RKO (cell line): ENCODE measurements at places on chromosomes 3 and 15.

DNA sequence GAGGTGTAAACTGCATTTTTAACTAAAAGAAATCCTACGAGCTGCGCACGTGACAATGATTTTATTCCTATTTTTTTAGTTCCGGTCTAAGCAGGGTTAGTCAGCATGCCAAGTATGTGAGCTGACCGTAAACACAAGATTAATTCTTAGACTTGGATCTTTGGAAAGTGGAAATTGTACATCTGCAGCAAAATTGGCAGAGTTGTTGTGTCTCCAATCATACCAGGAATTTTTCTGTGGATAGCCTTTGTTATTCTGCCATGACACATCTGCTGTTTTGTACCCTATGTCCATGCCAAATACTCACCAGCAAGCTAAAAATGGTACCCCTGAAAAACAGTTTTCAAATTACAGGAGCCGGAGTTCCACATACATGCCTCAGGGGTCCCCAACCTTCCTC lies 562.5 kb downstream of the UNC13C start:
- DNase-seq, result no peak

DNA sequence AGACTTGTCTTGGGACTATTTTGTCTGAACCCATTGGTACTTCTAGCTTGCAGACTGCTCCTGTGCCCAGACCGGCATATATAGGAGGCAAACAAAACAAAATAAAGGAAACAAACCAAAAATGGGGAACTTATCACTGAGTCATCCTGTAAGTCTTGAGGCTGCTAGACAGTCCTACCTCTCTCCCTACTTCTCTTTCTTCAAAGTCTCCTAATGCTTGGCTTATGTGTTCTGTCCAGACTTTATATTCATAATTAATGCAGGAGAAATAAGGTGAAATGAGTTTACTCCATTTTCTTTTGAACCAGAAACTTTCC lies 266.2 kb downstream of the ZNF385D start:
- DNase-seq, result no peak

DNA sequence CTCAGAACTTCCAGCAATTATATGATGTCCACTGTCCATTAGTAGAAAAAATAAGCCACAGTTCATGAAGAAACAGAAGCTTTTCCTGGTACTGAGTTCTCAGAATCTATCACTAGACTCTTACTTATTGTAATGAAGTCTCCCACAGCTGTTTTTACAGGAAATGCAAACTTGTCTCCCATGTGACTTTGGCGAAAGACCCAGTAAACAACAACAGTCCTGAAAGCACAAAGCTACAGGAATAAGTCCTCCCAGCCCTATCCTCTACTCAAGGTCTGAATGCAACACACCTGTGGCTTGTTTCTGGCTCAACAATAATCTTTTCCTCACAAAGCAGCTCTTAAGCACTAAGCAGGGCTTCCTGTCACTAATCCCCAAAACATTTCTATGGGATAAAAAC lies 55.9 kb downstream of the EOMES start:
- DNase-seq, result no peak

DNA sequence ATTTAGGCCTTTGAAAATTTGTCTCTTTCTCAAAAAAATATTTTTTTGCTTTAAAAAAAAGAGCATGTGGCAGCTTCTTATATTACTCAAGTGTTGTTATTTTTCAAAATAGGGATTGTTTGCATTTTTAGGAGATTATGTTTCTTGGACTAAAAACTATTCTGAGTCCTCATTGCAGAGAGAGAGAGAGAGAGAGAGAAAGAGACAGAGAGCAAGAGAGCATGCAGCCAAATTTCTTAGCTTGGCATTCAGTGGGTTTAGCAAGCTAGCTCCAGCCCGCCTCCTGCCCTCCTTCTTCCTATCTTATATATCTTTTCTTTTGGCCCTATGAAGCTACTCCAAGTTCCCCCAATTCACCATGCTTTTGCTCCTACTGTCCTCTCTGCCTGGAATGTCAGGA lies 55.7 kb downstream of the CEMIP start:
- DNase-seq, result no peak

GRCh38 chr3:155727836-155728235 lies 17.0 kb downstream of the PLCH1 start:
- no peak for DNase-seq

- no peak for DNase-seq
Measured at GRCh38 chr15:75884041-75884440, 19.6 kb upstream of the FBXO22 start.

GRCh38 chr15:38514601-38515000 lies 50.0 kb downstream of the RASGRP1 start:
- DNase-seq, result no peak

GRCh38 chr15:72037321-72037720 lies 80.6 kb downstream of the MYO9A start:
- DNase-seq, result no peak

- DNase-seq, result peak; percentile 11
Measured at GRCh38 chr3:32105291-32106131, 909 bp upstream of the GPD1L start.

DNA sequence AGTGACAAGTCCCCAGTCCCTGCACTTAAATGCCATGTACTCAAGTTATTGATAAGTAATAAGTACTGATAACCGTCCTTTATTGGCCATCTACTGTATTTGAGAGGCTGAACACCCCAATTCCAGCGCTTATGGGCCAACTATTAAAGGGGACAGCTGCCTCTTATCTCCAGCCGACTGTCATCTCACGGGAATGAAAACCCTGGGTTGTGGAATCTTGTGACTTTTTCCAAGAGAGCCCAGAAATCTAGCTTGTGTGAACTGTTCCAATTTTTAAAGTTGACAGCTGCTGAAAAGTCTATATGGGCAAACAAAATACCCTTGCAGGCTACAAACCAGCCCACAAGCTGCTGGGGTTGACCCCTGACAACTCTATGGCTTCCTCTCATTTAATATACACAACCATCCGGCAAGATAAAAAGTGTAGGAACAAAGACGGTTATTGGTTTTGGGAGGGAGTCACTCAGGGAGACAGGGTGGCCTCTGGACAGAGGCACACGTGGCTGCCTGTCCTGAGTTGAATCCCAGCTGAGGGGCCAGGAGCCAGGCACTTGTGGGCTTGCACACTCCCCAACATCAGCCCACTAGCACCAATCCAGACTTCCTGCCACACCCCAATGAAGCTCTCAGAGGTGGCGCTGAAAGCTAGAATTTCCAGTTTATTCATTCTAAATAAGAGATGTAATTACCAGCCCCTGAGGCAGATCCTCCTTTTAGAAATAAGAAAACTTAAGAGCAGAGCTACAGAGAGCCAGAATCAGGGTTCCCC lies 16.2 kb downstream of the SPSB4 start:
- DNase-seq, result no peak

DNA sequence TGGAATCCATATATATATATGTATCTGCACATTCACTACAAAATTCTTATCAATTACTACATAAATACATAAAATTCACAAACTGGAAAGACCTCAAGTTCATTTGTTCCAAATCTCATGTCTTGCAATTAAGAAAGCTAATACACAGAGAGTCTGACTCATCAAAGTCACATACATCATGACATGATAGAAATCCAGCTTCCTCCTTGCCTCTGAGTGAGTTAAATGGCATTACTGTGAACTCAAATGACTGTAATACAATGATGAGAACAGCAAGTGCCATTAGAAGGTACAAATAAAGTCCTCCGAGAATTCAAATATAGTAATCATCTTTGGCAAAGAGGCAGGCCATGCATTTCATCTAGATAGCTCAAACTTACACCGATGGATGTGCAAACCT lies 55.1 kb upstream of the AGTR1 start:
- peak; percentile 21 for DNase-seq

DNA sequence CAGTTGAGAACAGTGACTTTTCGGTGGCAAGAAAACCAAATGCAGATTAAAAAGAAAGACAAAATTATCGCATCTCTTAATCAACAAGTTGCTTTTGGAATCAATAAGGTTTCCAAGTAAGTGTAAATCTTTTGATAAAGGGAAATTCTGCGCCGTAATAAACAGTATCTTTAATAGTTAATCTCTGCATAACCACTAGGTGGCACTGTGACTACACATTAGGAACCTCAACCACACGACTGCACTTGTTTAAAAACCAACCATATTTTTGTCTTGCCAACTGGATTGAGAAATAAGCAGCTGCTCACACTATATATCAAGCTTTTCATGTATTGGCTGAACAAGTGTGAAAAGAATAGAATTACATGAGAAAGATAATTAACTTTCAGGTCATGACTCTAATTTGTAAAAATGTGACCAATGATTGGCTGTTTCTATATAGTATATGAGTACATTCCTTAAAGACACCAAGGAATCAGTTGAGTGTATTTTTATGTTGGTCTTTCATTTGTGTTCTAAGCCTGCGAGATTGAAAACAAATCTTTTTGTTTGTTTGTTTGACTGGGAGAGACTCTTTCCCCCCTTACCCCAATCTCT lies 72.7 kb downstream of the DZIP3 start:
- peak; percentile 77 for DNase-seq

GRCh38 chr3:115833074-115833473 lies 209.8 kb downstream of the GAP43 start:
- no peak for DNase-seq

DNA sequence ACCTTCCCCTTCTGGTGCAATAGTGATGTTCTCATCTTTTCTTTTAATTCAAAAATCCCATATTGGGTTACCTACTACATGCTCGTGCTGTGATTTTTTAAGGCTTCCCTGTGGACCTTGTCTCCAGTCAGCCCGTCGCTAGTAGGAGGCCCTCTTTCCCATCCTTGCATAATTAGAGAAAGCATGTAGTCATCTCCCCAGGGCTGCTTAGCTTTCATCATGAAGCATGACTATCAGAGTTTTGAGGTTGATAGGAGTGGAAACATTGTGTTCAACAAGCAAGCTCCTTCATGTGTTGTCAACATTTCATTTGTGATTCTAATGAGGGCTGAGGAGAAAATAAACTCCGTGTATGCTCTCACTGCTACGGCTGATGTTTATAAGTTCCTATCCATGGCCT lies 8.7 kb upstream of the LRTM1 start:
- DNase-seq, result no peak

DNA sequence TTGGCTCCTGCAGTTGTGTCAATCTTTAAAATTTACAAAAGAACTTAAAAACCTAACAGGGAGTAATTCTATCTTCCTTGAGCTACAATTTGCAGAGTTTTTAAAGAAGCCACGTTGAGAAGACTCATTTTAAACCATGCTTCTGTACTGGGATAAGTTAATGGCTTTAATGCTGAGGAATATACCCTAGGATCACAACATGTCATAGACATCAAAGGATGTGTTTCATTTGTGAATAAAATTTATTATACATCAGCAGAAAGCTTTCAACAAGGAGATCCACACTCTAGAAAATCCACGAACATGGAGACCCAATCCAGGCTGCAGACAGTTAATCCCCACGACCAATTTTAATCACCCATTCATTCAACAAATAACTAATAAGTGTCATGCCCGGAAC lies 297.2 kb downstream of the MAGI1 start:
- no peak for DNase-seq

DNA sequence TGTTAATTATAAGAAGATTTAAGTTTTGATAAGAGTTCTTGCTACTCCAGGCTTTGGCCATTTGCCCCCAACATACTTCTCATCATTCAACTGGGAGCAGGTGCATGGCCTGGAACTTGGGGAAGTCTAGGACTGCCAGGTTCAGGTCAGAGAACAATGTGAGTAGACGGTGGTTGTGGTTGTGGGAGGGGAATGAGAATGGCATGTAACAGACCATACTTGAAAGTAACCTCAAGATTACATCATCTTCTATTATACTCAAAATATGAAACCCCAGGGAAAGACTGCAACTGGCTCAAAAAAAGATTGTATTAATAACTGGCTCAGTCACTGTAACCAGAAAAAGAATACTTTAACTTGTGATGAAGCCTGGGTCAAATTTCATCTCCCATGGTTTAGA lies 364.9 kb upstream of the DPPA4 start:
- no peak for DNase-seq

GRCh38 chr3:13795816-13796215 lies 84.1 kb downstream of the WNT7A start:
- DNase-seq, result no peak

DNA sequence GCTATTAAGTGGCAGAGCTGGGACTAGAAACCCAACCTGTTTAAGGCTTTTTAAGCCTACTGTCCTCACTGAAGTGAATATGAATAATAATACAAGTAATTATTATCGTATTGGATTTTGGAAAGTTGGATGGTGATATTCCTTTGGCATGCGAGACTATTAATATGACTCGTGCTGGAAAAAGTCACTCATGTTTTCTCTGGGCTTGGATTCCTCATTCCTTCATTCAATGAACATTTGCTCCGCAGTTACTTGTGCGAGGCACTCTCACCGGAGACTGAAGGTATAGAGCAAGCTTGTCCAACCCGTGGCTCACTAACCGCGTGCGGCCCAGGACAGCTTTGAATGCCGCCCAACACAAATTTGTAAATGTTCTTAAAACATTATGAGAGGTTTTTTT lies 694 bp downstream of the PLAAT1 start:
- no peak for DNase-seq

- no peak for DNase-seq
Measured at GRCh38 chr3:46283881-46284450, 41.7 kb downstream of the CCR3 start.

DNA sequence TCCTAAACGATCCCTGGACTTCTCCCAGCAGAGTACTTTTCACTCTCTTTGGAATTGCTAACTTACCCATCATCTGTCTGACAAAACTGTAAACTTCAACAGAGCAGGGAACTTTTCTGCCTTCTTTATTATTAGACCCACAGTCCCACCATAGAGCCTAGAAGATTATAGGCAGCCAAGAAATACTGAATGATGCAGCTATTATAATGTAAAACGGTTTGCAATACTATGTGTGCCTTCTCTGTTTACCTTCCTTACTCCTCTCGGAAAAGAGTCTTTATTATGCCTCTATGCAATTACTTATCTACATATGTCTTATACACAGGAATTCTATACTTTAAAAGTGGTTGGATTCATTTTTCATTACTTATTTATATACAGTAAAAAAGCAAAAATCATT lies 36.0 kb downstream of the SHQ1 start:
- DNase-seq, result no peak

DNA sequence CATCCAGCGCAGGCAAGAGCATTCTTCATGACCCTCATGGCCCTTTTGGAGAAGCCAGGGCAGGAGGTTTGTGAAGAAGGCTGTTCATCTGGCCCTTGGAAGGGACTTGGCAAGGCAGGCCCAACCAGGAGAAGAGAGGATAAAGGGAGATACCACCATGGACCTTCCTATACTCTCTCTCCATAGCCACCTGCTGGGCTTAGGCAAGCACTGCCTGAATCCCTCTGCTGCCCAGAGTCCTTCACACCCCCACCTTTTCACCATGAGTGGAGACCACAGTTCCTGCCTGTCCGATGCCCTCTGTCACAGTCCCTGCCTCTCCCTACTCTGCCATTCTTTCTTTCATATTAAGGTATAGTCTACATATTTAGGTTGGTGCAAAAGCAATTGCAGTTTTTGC lies 10.6 kb upstream of the SFMBT1 start:
- DNase-seq, result peak; percentile 62

GRCh38 chr3:4906107-4906621 lies 73.1 kb upstream of the BHLHE40 start:
- DNase-seq, result peak; percentile 64

DNA sequence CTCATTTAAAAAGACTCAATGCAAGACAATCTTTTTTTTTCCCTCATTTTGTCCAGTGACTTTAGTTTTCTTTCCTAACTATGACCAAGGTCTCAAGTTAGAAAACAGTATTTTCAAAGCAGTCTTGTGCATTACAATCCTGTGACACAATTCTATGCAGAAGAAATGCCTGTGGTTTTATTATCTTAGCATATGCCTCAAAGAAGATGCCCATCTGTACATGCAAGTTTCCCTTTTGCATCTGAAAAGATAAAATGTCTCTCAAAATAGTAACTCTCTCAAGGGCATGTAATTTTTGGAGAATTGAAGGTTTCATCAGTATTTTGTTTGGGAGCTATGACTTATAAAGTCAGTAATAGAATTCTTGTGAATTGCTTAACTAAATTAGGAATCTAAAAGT lies 292.0 kb upstream of the SUCLG2 start:
- no peak for DNase-seq
